T-helper 17 cell (primary cell): ENCODE measurements at places on chromosomes 3 and 15. TPM values are rescaled to one million over a fixed set of nuclear protein-coding genes. Genes with fewer than 3 reads are reported as not detected.

DNA sequence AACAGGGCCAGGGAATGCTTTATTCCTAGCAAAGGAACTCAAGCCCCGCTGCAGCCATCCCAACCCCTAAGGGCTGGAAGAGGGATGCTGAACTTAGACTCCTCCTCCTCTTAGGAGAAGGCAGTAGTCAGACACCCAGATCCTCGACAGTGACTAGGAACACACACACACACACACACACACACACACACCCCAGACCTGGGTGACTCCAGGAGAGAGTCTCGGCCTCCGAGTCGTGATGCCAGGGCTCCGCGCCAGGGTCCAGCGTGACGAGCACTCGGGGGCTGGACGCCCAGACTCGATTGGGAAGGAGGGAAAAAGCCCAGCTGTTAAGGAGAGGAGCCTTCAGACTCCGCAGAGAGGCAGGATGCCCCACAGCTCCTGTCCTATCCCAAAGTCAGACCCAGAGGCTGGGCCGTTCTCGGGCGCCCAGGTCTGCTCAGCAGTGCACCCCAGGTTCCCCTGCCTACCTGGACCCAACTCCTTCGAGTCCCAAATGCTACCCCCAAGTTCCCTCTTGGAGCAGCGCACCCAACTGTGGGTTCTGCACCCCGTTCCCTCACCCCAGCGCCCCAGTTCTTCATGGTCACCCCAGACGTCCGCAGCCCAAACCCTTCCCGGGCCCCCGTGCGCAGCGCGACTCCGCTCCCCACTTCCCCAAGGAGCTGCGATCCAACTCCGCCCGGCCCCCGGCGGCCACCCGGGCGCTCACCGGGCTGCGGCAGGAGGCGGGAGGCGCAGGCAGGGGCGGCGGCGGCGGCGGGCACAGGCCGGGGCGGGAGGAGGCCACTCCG is 421 bp downstream of the BMF start:
- peaks cover 33% of the 10 kb centered on the region for H3K4me1 ChIP-seq
- H3K4me3 ChIP-seq, result peak overlapping the region; percentile 95
- H3K27ac ChIP-seq, result peak overlapping the region; percentile 79
- peaks cover 14% of the 10 kb centered on the region for H3K27me3 ChIP-seq
- no peak for DNase-seq

DNA sequence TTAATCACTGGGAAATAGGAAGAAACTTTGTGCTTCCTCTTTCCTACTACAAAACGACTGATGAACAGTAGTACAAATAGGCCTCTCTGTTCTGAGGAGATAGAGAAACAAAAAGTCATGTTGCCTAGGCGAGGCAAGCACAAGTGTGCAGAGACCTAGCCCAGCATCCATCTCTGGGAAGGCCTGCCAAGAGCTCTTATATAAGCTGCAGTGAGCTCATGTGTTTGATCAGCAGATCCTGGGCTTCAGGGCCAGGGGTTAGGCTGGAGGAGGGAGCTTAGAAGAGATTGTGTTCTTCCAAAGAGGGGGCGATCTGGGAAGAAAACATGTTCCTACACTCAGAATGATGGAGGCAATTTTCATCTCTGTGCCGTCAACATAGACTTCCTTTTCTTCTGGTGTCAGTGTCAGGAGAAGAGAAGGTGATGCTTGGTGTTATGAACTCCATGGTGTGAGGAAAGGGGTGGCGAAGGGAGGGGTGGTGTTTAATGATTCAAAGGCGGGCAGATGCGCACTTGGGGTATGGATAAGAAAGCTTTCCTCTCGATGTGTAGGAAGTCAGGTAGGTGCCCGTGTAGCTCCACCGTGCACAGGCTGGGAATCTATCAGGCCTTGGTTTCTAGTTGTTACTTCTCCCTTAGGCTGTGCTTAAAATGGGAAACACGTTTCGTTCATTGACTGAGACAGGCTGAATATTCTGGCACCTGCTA is 29.5 kb upstream of the ETV5 start:
- H3K4me3 ChIP-seq, result no peak overlapping the region
- no peaks in the 10 kb centered on the region for H3K36me3 ChIP-seq
- peak overlapping the region; percentile 57 for H3K27ac ChIP-seq
- no peak for DNase-seq
- H3K27me3 ChIP-seq, result peaks cover 62% of the 10 kb centered on the region
- no peaks in the 10 kb centered on the region for H3K4me1 ChIP-seq

GRCh38 chr3:60463685-60464084 is 787.6 kb downstream of the FHIT start:
- H3K27me3 ChIP-seq, result no peaks in the 10 kb centered on the region
- no peak overlapping the region for H3K27ac ChIP-seq
- H3K4me3 ChIP-seq, result no peak overlapping the region
- DNase-seq, result no peak
- H3K36me3 ChIP-seq, result no peaks in the 10 kb centered on the region
- no peaks in the 10 kb centered on the region for H3K4me1 ChIP-seq

- H3K36me3 ChIP-seq, result no peaks in the 10 kb centered on the region
- H3K27me3 ChIP-seq, result no peaks in the 10 kb centered on the region
- DNase-seq, result no peak
- H3K4me3 ChIP-seq, result no peak overlapping the region
These were observed 169.9 kb downstream of the XXYLT1 start for GRCh38 chr3:195101001-195101583.

DNA sequence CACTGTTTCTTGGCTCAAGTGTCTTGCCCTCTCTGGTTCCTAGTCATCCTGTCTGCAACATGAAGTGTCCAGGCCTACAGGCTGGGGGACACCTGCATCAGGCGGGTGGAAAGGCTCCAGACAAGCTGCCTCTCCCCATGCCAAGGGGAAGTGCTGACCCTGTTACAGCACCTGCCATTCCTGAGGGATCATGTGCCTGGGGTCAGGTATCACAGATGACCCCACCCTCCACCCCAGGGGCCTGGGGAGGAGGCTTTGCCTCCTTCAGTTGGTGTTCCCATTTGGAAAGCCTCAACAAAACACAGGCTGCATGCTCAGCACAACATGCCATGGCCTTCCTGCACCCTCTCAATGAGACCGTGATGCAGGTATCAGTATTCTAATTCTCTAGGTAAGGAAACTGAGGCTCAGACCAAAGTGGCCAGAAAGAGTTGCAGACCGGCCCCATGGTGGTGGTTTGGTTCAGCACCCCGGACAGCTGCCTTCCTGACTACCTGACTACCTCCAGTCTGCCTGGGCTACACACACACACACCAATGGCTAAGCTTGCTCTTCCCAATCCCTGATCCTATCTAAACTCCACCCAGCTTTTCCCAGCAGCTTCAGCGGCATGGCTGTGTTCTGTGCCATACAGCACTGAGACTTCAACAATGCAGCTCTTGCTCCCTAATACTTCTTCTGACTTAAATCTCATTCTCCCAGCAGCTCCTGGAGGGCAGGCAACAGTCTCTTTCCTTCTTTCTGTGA is 69.7 kb upstream of the LINGO1 start:
- peaks cover 3% of the 10 kb centered on the region for H3K36me3 ChIP-seq
- peaks cover 3% of the 10 kb centered on the region for H3K4me1 ChIP-seq
- DNase-seq, result no peak
- H3K27me3 ChIP-seq, result peaks cover 20% of the 10 kb centered on the region

- DNase-seq, result no peak
- no peak overlapping the region for H3K27ac ChIP-seq
- no peaks in the 10 kb centered on the region for H3K4me1 ChIP-seq
- no peak overlapping the region for H3K4me3 ChIP-seq
- H3K36me3 ChIP-seq, result peaks cover 2% of the 10 kb centered on the region
These were observed 83.9 kb downstream of the ZMAT3 start for GRCh38 chr3:178987745-178988144.

DNA sequence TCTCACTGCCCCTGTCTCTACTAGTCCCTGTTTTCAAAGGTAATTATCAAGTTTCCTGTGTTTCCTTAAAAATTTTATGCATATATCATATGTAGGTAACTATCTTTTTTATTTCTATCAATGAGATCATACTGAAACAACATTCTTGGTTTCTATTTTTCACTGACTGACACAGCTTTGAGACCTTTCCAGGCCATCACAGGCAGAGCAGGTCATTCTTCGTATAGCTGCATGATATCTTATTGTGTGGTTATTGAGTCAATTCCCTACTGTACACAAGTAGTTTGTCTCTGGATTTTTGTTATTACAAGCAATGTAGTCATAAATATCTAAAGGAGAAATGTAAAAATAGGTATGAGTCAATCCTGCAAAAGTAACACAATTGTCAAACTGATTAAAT is 169.6 kb downstream of the CFAP20DC start:
- H3K4me1 ChIP-seq, result no peaks in the 10 kb centered on the region
- H3K27ac ChIP-seq, result no peak overlapping the region
- DNase-seq, result no peak
- H3K36me3 ChIP-seq, result no peaks in the 10 kb centered on the region

GRCh38 chr15:29285386-29285785 is 15.8 kb upstream of the NSMCE3 start:
- H3K4me1 ChIP-seq, result peaks cover 4% of the 10 kb centered on the region
- no peak overlapping the region for H3K4me3 ChIP-seq
- no peak overlapping the region for H3K27ac ChIP-seq
- peaks cover 3% of the 10 kb centered on the region for H3K36me3 ChIP-seq
- peaks cover 59% of the 10 kb centered on the region for H3K27me3 ChIP-seq

DNA sequence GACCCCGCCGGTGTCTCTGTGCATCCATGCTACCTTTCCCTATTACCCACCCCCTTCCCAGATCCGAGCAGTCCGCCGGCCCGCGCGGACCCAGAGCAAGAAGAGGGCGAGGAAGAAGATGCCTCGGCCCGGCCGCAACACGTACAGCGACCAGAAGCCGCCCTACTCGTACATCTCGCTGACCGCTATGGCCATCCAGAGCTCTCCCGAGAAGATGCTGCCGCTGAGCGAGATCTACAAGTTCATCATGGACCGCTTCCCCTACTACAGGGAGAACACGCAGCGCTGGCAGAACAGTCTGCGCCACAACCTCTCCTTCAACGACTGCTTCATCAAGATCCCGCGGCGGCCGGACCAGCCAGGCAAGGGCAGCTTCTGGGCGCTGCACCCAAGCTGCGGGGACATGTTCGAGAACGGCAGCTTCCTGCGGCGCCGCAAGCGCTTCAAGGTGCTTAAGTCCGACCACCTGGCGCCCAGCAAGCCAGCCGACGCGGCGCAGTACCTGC is 788 bp downstream of the FOXB1 start:
- H3K4me1 ChIP-seq, result peaks cover 33% of the 10 kb centered on the region
- no peak for DNase-seq
- peak overlapping the region; percentile 97 for H3K27ac ChIP-seq
- H3K36me3 ChIP-seq, result peaks cover 11% of the 10 kb centered on the region
- peaks cover 87% of the 10 kb centered on the region for H3K27me3 ChIP-seq

- peak overlapping the region; percentile 98 for H3K4me3 ChIP-seq
- H3K36me3 ChIP-seq, result peaks cover 4% of the 10 kb centered on the region
- no peak for DNase-seq
These were observed 1.5 kb downstream of the UQCC5 start for GRCh38 chr3:52537726-52538421.

DNA sequence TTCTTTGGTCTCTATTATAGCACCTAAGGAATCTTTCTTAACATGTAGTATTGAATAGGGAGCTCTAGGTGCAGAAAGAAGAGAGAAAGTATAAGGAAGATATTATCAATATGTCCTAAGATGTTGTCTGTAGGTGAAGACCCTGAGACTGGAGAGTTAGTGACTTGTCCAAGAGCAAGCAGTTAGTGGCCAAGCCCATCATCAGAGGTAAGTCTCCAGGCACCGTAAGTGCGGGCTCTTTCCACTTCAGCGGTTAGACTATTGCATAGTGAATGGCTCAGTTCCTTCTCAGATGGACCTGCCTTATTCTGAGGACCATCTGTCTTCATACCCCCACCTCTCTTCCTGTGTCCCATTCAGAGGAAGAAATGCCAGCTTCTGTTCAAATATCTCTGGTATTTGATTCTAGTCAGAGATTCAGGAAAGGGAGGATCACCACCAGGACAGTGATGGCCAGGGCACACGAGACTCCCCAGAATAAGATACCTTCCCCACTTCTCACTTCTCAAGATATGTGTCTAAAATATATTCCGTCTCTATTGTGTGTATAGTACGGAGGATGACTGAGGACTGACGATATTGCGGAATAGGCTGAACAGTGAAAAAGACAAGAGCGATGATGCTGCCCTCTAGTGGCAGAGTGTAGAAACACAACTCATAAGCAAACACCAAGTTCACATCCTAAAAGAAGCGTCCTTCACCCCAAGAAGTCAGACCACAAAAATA is 19.1 kb upstream of the ADGRG7 start:
- peak overlapping the region; percentile 47 for H3K4me3 ChIP-seq
- H3K27ac ChIP-seq, result no peak overlapping the region

DNA sequence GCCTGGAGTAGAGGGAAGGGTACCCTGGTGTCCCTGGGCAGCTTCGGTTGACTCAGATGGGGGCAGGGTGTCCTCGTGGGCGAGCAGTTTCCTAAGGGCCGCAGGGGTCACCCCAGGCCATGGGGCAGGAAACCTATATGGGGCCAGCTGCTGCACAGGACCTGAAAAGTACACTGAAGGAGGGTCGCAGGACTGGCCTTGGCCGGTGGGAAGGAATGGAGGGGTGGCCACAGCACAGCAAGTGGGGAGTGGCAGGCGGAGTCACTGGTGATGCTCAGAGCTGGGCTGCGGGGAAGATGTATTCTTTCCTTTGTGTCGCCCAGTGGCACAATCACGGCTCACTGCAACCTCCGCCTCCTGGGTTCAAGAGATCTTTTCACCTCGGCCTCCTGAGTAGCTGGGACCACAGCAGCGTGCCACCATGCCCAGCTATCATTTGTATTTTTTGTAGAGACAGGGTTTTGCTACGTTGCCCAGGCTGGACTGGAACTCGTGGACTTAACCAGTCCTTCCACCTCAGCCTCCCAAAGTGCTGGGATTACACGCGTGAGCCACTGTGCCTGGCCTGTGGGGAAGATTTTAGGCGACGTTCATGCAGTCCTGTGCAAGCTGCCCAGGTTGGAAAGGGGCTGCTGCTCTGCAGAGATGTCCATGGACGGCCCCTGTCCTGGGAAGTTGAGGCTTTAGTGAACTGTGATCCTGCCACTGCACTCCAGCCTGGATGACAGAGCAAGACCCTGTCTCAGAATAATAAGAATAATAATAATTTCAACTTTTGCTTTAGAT is 57.2 kb downstream of the EFCAB12 start:
- no peaks in the 10 kb centered on the region for H3K36me3 ChIP-seq
- H3K4me1 ChIP-seq, result no peaks in the 10 kb centered on the region
- no peak overlapping the region for H3K4me3 ChIP-seq
- no peak for DNase-seq
- no peak overlapping the region for H3K27ac ChIP-seq
- H3K27me3 ChIP-seq, result no peaks in the 10 kb centered on the region

DNA sequence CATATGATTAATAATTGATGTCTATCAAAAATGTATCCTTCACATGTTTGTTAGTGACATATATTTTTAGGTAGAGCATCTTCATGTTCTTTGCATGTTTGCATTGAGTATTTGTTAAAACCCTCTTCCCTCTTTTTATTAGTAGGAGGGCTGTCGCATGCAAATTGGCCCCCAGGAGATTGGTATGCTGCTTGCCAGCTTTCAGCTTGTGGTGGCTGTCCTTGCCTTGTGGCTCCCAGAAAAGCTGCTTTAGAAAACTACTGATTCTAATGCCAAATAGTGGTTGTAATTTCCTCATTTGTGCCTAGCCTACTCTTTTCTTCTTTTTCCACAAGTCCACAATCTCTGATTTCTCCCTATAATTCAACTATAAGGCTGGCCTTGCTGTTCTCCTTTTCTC is 886.8 kb downstream of the VGLL3 start:
- DNase-seq, result no peak
- no peaks in the 10 kb centered on the region for H3K4me1 ChIP-seq
- H3K4me3 ChIP-seq, result no peak overlapping the region
- no peaks in the 10 kb centered on the region for H3K27me3 ChIP-seq
- H3K27ac ChIP-seq, result no peak overlapping the region

Gene THSD4
- not detected for total RNA-seq

Gene ASB14
- not detected for total RNA-seq

Gene SERPINI2
- not detected for total RNA-seq

Gene SLC27A2
- total RNA-seq, result 0.42 TPM

Gene RAB8B
- total RNA-seq, result 108 TPM
